IPS DF 6.9 (cell line): ENCODE measurements at places on chromosomes 2 and 18.

GRCh38 chr18:59787998-59788790, 91.0 kb upstream of the CCBE1 start:
- no peak for DNase-seq

- DNase-seq: no peak
Measured at GRCh38 chr2:12915787-12916186, 199.1 kb downstream of the TRIB2 start.

- no peak for DNase-seq
Measured at GRCh38 chr2:112662704-112663103, 17.0 kb downstream of the SLC20A1 start.

DNA sequence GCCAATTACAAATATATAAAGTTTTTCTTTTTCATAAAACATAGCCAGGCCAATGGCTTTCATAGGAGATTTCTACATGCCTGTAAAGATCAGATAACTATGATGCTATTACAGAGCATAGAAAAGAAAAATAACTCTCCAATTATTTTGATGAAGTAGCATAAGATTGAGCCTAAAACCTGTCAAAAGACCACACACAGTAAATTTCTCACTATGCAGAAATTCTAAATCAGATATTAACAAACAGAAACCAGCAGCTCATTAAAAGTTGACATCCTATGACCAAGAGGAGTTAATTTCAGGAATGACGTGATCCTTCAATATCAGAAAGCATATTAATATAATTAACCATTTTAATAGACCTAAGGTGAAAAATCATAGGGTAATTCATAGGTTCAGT, 139.0 kb upstream of the PIEZO2 start:
- no peak for DNase-seq

DNA sequence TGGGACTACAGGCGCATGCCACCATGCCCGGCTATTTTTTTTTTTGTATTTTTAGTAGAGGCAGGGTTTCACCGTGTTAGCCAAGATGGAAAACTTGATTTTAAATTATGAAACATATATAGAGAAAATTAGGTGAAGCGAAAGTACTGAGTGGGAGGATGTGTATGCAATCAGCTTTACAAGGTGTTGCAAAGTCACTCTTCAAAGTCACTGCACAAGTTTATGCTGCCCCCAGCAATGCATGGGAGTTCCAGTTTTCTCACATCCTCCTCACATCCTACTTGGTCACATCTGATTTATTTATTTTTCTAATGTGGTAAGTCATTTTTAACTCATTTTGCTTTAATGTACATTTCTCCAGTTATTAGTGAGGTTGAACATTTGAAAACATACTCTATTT, 49.2 kb upstream of the CHN1 start:
- no peak for DNase-seq

DNA sequence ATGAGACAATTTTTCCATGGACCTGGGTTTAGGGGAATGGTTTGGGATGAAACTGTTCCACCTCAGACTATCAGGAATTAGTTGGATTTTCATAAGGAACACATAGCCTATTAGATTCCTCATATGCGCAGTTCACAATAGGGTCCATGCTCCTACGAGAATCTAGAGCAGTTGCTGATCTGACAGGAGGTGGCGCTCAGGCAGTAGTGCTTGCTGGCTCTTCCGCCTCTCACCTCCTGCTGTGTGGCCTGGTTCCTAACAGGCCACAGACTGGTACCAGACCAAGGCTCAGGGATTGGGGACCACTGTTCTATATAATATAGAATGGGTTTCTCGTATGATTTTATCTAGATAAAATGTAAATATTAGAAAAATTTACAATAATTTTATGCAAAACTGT, 338.7 kb downstream of the CPS1 start:
- DNase-seq: peak; percentile 20

- DNase-seq: no peak
Measured at GRCh38 chr18:42401131-42401673, 446.2 kb downstream of the PIK3C3 start.

- no peak for DNase-seq
Measured at GRCh38 chr18:48355276-48356115, 53.7 kb downstream of the ZBTB7C start.

GRCh38 chr2:170436077-170436943, 258.4 kb downstream of the MYO3B start:
- peak; percentile 11 for DNase-seq

GRCh38 chr18:63867368-63868125, 20.0 kb upstream of the SERPINB2 start:
- DNase-seq: no peak

- DNase-seq: no peak
Measured at GRCh38 chr2:216690853-216691741, 4.3 kb downstream of the IGFBP5 start.

DNA sequence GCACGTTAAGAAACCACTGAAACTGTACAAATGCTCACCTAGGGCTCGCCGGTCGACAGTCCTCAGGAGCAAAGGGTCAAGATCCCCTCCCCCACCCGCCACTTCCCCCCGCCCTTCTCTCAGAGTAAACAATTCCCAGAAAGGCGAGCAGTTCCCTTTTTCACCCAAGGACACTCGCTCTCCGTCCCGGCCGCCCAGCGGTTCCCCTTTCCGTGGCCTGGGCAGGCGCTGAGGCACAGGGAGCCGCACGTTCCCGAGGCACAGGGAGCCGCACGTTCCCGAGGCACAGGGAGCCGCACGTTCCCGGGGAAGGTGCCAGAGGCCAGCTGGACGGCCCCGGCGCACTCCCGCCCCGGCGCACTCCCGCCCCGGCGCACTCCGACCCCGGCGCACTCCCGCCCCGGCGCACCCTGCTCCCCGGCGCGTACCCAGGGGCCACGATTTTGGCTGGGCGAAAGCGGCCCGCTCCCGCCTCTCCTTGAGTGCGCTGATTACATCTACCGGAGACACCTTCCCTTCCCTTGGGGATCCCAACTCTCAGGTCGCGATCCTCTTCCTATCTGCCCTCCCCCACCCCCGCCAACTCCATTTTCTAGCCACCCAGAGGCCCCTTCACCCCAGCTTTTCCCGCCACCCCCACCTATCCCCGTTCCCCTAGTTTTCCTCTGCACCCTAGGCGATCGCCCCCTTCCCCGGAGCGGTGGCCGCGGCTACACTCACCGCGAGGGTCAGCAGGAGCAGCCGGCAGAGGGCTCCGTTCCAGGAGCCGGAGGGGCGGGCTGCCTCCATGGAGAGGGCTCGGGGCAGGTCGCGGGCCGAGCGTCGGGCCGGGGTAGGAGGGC, 817 bp downstream of the DSC2 start:
- peak; percentile 18 for DNase-seq

GRCh38 chr2:218257390-218257981, 3.3 kb upstream of the GPBAR1 start:
- peak; percentile 63 for DNase-seq

DNA sequence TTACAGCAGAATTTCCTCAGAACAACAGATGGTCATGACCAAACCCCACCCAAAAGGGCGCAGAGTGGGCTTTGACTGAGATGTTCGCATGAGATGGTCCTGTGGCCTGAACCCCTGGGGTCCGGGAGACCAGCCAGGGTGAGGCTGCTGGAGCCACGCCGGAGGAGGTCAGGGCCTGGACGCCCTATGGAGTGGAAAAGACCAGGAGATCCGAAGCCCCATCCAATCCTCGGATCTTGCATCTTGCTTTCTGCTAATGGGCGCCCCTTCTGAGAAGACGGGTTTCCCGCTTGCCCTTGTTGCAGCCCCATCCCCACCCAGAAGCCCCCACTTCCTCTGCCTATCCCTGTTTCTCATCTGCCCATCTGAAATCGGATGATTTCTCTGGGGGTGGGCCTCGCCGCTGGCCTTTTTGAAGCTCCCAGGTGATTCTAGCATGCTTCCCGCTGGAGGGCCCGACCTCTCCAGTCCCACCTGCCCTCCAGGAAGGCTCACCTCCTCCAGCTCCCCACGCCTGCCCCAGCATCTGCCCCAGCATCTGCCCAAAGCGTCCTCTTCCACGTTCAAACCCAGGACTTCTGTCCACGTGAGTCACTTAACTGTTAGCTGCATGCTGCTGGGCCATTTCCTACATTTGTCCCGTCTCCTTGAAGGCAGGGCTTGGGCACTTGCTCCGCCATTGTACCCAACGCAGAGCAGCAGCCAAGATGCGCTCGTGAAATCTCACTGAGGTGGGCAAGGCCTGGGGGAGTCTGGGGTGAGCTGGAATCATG, 4.3 kb upstream of the CNDP1 start:
- DNase-seq: no peak

DNA sequence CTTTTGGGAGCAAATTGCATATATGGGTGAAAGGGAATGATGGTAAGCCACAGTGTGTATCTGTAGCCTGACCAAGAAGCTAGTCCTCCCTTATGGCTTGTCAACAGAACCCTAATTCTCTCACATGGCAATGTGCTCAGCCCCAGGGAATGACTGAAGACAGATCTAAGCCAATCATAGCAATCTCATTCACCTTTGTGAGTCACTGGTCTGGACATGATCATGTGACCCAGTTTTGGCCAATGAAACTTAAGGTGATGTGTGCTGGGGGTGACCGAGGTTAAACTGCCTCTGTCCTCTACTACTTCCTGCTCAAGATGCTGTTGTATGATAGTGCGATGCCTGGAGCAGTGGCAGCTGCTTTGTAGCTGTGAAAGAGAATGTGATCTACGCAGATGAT, 491.2 kb upstream of the HS6ST1 start:
- DNase-seq: no peak

GRCh38 chr2:203062126-203062525, 47.5 kb downstream of the NBEAL1 start:
- DNase-seq: no peak
